ENCODE measurements at places on chromosomes 7 and 10. TPM values are rescaled to one million over a fixed set of nuclear protein-coding genes. Genes with fewer than 3 reads are reported as not detected.
A peak's percentile ranks its signal among the peaks of the same experiment; 100 is the strongest.

GRCh38 chr10:117004227-117005025 lies 561 bp downstream of the SHTN1 start:
- peak; percentile 57 for DNase-seq

- DNase-seq: no peak
These were observed 52.8 kb upstream of the KCNIP2 start for GRCh38 chr10:101896225-101896877.

DNA sequence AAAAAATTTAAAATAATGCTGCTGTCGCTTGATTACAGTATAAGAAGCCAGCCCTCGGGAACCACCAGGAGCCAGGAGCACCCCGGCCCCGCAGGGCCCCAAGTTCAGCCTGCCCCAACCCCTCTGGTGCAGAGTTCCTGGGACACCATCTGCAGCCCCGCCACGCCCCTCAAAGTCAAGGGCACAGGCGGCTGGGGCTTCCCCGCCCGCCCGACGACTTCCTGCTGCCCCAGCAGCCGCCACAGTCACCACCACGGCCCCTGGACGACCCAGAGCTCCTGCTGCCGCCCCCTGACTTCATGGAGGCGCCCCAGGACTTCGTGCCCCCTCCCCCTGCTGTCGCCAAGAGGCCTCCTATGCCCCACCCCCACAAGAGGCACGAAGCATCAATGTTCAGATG lies 103.6 kb upstream of the PDSS1 start:
- no peak for DNase-seq

GRCh38 chr10:6395606-6396005 lies 184.5 kb downstream of the PRKCQ start:
- no peak for DNase-seq

DNA sequence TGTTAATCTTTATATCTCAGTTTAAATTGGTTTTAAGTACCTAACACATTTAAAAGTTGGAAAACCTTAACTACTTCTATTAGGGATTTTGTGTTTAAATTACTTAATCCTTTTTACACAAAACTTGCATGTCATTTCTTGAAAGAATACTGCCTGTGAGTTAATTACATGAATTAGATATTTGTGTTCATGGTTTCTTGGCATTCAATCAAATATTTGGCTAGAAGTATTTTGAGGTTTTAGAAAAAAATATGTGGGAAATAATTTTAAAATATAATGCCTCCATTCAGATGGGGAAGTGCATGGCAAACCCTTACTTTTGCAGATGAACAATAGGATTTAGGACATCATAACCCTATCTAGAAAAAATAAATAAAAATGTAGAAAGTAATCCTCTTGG lies 186.5 kb upstream of the SEMA3E start:
- no peak for DNase-seq

- peak; percentile 1 for DNase-seq
These were observed 241.5 kb upstream of the PTER start for GRCh38 chr10:16195178-16195769.

DNA sequence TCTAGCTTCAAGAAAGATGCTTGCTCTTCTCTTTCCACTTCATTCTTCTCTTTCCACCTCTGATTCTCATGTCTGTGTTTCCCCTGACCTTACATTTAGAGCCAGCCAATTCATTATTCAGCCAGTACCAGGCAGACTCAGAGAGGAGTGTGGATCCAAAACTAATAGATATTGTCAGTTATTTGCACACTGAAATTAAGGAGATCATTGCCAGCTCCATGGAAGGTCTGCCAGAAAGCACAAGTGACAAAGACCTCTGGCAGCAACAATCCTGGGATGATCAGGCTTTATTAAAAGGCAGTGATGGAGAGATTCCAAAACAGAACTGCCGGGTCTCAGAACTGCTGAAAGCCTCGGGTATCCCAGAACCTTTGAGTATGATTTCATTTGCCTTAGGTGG lies 749.4 kb downstream of the XPNPEP1 start:
- no peak for DNase-seq

DNA sequence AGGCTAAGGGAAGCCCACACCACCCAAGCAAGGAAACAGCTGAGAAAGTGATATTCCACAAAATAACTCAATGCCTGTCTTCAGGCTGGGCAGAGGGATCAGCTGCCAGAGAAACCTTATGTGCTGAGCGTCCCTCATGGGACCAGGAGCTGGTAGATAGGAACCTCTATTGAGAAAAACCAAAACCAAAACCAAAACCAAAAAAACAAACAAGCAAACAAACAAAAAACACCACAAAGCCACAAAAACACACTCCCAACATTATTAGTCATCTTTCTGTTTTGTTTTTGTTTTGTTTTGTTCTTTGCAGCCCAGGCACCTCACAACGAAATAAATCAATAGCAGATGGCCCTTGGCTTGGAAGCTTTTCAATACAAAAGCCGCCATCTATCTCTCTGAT lies 760.8 kb upstream of the CELF2 start:
- DNase-seq: no peak

GRCh38 chr7:6338551-6339274 lies 66.3 kb upstream of the CYTH3 start:
- no peak for DNase-seq

DNA sequence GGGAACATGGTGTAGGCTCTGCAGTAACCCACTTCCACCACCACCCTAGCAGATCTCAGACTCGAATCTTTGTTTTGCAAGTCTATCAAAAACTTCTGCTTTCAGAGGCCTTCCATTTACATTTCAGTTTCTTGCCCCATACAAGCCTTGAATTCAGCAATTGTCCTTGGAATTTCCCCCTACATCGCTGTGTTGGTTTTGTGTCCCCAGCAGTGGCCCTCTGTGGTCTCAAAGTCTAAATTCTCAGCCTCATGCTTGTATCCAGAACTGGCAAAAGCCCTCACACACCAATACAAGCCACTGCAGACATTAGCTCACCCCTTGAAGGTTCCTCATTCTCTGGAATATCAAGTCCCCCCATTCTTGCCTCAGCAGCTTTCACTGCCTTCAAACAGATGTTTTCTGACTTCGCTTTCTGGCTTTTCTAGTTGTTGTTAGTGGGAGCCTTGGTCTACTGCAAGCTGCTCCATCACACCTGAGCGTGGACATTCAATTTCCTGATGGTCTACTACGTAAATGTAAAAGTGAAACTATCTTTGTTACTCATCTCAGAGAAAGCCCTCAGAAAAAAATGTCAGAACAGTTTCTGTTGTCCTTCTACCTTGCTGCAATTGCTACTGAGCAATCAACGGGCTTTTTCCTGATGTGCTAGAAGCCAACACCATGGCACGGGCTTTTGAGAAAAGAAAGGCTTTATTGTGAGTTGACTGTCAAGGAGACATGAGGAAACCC lies 1.8 kb upstream of the NUB1 start:
- no peak for DNase-seq

DNA sequence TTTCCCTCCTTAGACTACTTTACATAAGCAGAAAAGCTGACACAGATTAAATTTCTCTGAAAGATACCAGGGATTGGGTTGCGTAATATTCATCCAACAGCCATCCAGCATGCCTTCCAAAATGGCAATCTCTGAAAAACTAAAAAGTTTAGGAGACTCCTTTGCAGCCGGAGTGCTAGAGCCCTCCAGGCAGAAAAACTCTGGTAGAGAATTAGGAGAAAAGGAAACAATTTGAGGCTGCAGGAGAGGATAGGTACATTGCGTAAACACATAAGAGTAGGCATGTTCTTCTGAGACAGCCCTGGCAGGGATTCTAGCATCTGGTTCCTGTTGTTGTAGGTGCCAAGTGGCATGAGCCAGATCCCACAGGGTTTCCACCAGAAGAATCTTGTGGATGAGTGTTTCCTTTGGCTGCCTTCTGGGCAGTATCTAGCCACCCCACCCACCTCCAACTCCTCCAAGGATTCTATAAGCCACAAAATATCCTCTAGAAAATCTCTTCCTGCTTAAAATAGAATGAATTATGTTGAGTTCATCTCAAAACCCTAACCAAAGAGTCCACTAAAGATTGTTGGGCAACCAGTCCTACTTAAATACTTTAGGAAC lies 402.4 kb downstream of the HGF start:
- no peak for DNase-seq

DNA sequence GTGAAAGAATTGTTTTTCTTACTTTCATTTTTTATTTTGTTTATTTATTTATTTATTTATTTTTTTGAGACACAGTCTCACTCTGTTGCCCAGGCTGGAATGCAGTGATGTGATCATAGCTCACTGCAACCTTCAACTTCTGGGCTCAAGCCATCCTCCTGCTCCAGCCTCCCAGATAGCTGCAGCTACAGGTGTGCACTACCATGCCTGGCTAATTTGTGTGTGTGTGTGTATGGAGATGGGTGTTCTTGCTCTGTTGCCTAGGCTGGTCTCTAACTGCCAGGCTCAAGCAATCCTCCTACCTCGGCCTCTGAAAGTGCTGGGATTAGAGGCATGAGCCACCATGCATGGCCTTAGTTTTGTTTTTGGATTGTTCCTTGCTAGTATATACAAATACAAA lies 55.4 kb upstream of the TRIM8 start:
- DNase-seq: no peak

The CPN1 gene
- not detected for total RNA-seq

The OPN4 gene
- total RNA-seq: not detected

The PRLHR gene
- total RNA-seq: not detected

The ATG9B gene
- 0.28 TPM for total RNA-seq

The LIPJ gene
- total RNA-seq: not detected

The SUN3 gene
- total RNA-seq: not detected

The FRA10AC1 gene
- 5.8 TPM for total RNA-seq

The SEMA3E gene
- total RNA-seq: 0.37 TPM

The CALHM3 gene
- total RNA-seq: not detected

The SYT15B gene
- total RNA-seq: 0.51 TPM
